ENCODE measurements at places on chromosomes 4 and X.

DNA sequence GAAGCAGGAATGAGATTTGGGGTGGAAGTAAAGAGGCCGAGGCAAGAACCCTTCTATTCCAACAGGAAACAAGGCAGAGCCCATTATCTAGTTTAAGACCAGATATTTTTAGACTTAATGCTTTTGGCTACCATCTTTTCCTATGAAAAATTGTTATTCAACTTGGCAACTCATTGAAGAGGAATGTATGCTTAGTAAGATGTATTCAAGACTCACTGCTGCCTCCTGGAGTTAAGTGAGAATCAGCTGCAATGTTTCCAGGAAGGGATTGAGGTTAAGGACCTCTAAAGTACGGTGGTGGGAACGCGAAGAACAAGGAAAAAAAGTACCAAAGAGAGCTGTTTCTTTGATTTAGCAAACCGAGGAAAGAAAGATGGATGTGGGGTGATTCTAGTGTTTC lies 89.1 kb downstream of the RAPGEF2 start:
- H3K4me1 ChIP-seq: no peaks in the 10 kb centered on the region
- H3K27me3 ChIP-seq: no peaks in the 10 kb centered on the region
- no peak for DNase-seq
- H3K4me3 ChIP-seq: no peak overlapping the region
- no peak overlapping the region for H3K27ac ChIP-seq

GRCh38 chr4:99186029-99186428 lies 33.0 kb downstream of the ADH6 start:
- no peaks in the 10 kb centered on the region for H3K27me3 ChIP-seq
- H3K4me1 ChIP-seq: no peaks in the 10 kb centered on the region
- H3K36me3 ChIP-seq: no peaks in the 10 kb centered on the region
- DNase-seq: no peak
- H3K27ac ChIP-seq: no peak overlapping the region

GRCh38 chr4:153514001-153514526 lies 47.9 kb downstream of the TMEM131L start:
- H3K4me3 ChIP-seq: no peak overlapping the region
- peak overlapping the region; percentile 79 for H3K27ac ChIP-seq
- no peaks in the 10 kb centered on the region for H3K27me3 ChIP-seq

DNA sequence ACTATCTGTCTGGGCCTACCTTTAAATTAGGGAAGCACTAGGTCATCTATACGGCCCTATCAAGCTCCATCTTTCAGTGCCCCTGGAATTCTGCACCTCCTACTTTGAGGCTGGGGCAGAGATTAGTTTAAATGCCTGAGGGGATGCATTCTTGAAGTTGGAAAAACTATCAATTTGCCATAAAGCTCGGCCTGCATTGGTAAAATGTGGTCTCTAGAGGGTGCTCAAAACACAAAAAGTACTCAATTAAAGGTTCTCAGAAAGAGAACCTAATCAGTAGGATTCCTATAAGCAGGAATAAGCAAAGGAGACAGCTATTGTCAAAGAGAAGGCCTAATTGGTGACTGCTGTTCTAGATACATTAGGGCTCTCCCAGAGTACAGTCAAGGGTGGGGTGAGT lies 111.7 kb downstream of the AMER1 start:
- no peak for DNase-seq
- H3K4me1 ChIP-seq: no peaks in the 10 kb centered on the region
- no peak overlapping the region for H3K27ac ChIP-seq

DNA sequence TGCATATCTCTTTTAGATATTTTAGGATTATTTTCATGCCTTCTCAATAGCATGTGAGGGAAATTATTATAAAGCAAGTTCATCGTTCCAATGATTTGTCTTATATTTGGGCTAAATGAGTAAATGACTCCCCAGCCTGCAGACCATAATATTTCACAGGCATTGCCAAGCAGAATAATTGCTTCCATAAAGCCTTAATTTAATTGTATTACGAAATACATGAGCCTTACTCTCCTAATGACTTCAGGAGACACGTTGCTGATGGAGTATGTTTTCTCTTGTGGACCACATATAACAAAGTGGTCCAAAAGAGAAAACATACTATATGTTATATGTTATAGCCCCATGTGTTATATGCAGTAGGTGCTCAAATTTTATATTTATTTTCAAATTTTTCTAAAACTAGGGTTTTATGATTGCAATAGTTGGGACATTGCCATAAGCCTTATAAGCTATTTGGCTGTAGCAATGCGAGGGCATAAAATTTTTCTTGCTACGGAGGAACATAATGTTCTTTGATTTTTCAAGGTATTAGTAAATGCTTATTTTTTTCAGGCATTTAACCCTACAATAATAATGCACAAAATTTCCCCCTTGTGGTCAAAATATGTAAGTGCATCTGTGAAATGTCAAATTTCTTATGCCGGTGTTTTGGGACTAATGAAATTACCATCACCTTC lies 26.2 kb upstream of the TMPRSS11D start:
- H3K4me3 ChIP-seq: no peak overlapping the region
- H3K27me3 ChIP-seq: no peaks in the 10 kb centered on the region
- no peaks in the 10 kb centered on the region for H3K36me3 ChIP-seq
- H3K4me1 ChIP-seq: no peaks in the 10 kb centered on the region

- H3K27me3 ChIP-seq: no peaks in the 10 kb centered on the region
- H3K4me3 ChIP-seq: no peak overlapping the region
- no peak overlapping the region for H3K27ac ChIP-seq
Measured at GRCh38 chr4:98662626-98663225, 4.3 kb upstream of the TSPAN5 start.

DNA sequence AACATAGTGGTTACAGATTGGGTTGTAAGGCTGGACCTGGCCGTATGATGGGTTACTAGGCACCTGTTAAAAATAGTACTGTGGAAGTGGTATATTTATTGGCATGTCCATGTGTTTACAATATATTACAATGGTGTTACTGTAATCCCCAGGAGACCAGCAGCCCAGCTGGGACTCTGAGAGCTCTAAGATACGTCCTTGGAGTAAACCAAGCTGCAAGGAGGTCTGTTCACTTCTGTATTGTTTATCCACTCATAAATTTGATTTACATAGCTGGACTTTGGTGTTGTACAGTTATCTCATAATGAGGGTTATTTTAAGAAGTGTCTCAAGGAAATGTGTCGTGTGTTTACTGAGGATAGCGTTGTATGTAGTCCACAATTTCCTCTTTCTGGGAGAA lies 93.8 kb downstream of the TBL1X start:
- H3K36me3 ChIP-seq: no peaks in the 10 kb centered on the region
- peaks cover 15% of the 10 kb centered on the region for H3K4me1 ChIP-seq
- no peaks in the 10 kb centered on the region for H3K27me3 ChIP-seq
- H3K27ac ChIP-seq: no peak overlapping the region
- DNase-seq: no peak
- no peak overlapping the region for H3K4me3 ChIP-seq

- peak overlapping the region; percentile 1 for H3K27ac ChIP-seq
- no peak for DNase-seq
- no peaks in the 10 kb centered on the region for H3K36me3 ChIP-seq
Measured at GRCh38 chrX:1249101-1249887, 19.3 kb upstream of the CSF2RA start.

GRCh38 chr4:76592460-76592859 lies 157.4 kb downstream of the SHROOM3 start:
- H3K4me3 ChIP-seq: no peak overlapping the region
- H3K27me3 ChIP-seq: no peaks in the 10 kb centered on the region
- DNase-seq: no peak
- peaks cover 7% of the 10 kb centered on the region for H3K4me1 ChIP-seq
- no peak overlapping the region for H3K27ac ChIP-seq
- H3K36me3 ChIP-seq: no peaks in the 10 kb centered on the region

- H3K4me3 ChIP-seq: no peak overlapping the region
- no peaks in the 10 kb centered on the region for H3K27me3 ChIP-seq
- H3K4me1 ChIP-seq: no peaks in the 10 kb centered on the region
- H3K27ac ChIP-seq: no peak overlapping the region
Measured at GRCh38 chr4:56859841-56860240, 38.3 kb upstream of the SPINK2 start.

DNA sequence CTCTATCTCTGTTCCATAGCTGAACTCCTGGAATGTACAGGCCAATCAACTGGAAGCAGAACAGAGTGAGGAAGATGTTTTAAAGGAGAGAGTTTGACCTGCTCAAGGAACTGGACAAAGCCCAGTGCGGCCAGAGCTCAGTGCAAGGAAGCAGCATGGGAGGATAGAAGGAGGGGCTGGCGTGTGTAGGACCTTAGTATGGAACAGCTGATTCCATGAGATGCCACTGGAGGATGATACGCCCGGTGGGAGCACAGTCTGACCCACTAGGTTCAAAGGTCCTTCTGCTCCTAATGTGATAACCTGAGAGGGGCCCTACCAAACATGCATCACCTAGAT lies 81.5 kb downstream of the USP46 start:
- DNase-seq: no peak
- peaks cover 4% of the 10 kb centered on the region for H3K4me1 ChIP-seq
- H3K27ac ChIP-seq: no peak overlapping the region

DNA sequence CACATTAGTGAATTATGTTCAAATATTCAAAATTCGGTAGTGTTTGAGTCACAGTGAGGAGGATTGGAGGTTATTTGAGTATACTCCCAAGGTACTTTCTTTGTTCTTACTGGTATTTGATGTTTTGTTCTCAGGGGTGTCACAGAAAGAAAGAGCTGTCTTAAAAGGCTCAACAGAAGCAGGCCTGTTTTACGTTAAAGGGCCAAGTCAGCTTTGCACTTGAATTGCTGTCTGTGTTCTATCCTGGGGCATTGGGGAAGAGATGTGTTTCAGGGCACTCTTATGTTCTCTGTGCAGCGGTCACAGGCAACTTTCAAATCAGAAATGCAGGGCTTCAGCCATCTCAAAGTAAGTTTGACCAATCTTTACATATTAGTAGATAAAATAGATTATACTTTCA lies 1113.1 kb upstream of the LCORL start:
- no peak for DNase-seq
- no peak overlapping the region for H3K4me3 ChIP-seq
- no peaks in the 10 kb centered on the region for H3K27me3 ChIP-seq
- H3K27ac ChIP-seq: no peak overlapping the region

GRCh38 chr4:88859191-88859812 lies 161.7 kb upstream of the NAP1L5 start:
- H3K4me1 ChIP-seq: peaks cover 6% of the 10 kb centered on the region
- H3K27ac ChIP-seq: no peak overlapping the region
- H3K4me3 ChIP-seq: no peak overlapping the region
- H3K36me3 ChIP-seq: no peaks in the 10 kb centered on the region
- no peak for DNase-seq

DNA sequence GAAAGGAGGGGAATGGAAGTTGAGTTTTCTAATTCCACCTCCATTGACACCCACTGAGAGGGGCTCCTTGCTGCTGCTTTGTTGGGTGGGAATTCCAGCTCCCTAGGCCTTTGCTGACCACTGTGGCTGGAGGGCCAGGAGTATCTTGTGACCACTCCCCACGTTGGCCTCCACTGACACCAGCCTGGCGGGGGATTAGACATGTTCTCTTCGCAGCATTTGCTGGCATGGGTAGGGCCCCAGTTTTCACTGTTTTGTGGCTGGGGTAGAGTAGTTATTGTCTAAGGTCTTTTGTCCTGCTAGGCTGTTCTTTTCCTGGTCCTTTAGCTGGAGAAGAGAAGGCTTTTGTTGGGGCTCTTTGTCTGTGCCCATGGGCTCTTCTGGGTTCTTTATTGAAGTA lies 116.7 kb downstream of the CDKL5 start:
- no peaks in the 10 kb centered on the region for H3K4me1 ChIP-seq
- H3K27ac ChIP-seq: no peak overlapping the region

DNA sequence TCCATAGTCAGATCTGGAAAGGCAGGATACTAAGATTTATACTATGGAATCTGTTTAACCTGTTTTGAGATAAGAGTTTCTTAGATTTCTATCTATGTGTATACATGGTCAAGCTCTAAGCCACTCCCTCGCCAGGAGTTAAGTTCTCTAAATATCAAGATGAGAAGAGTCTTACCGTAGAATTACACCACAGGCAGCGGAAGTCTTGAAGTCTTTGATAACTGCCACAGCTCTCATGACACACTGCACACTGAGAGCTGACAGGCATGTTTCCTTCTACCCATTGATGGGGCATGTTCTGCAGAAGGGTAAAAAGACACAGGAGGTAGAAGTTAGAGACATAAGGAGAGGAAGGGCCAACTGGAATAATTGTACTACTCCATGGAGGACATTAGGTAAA lies 67.7 kb downstream of the DGKK start:
- no peaks in the 10 kb centered on the region for H3K27me3 ChIP-seq
- H3K4me1 ChIP-seq: no peaks in the 10 kb centered on the region
- H3K36me3 ChIP-seq: no peaks in the 10 kb centered on the region
- no peak for DNase-seq
- H3K4me3 ChIP-seq: no peak overlapping the region
- no peak overlapping the region for H3K27ac ChIP-seq

- H3K4me1 ChIP-seq: peaks cover 8% of the 10 kb centered on the region
- H3K4me3 ChIP-seq: no peak overlapping the region
- H3K27ac ChIP-seq: no peak overlapping the region
- no peak for DNase-seq
Measured at GRCh38 chrX:154008521-154008920, 11.2 kb downstream of the IRAK1 start.

DNA sequence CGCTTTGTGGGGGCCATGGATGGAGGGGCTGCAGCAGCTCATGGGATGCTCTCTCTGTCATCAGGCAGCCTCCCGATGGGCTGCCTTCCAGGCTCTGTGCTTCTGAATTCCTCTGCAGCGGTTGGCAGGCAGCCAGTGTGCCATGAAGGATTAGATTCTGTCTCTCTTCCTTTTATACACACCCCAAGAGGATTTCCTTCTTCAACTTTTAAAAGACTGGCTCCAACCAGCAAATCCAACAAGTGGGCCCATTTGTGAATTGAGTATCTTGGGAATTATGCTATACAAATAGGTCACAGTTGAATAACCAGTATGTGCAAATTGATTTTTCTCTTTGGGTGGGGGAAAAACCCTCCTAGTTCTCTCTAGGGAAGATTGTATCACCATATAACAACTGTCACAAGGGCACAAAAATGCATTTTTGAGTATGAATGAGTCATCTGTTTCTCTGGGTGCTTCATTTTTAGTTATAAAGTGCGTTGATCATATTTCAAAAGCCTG lies 96.8 kb upstream of the FAT1 start:
- no peak for DNase-seq
- H3K27ac ChIP-seq: peak overlapping the region; percentile 3
- no peaks in the 10 kb centered on the region for H3K27me3 ChIP-seq

GRCh38 chr4:112802780-112803179 lies 165.8 kb downstream of the LARP7 start:
- no peak overlapping the region for H3K4me3 ChIP-seq
- DNase-seq: no peak
- H3K27me3 ChIP-seq: no peaks in the 10 kb centered on the region
- no peak overlapping the region for H3K27ac ChIP-seq
- H3K36me3 ChIP-seq: no peaks in the 10 kb centered on the region

GRCh38 chr4:71765350-71765749 lies 18.5 kb downstream of the GC start:
- no peaks in the 10 kb centered on the region for H3K4me1 ChIP-seq
- H3K36me3 ChIP-seq: no peaks in the 10 kb centered on the region
- DNase-seq: no peak
- no peak overlapping the region for H3K4me3 ChIP-seq
- no peaks in the 10 kb centered on the region for H3K27me3 ChIP-seq
- H3K27ac ChIP-seq: no peak overlapping the region

- H3K27me3 ChIP-seq: no peaks in the 10 kb centered on the region
- H3K27ac ChIP-seq: peak overlapping the region; percentile 3
- DNase-seq: no peak
- H3K4me1 ChIP-seq: peaks cover 33% of the 10 kb centered on the region
- H3K4me3 ChIP-seq: no peak overlapping the region
- no peaks in the 10 kb centered on the region for H3K36me3 ChIP-seq
Measured at GRCh38 chr4:168769416-168769815, 240.6 kb downstream of the CBR4 start.

All from RWPE2 (cell line).